ENCODE measurements at places on chromosomes 7 and 10.
A peak's percentile ranks its signal among the peaks of the same experiment; 100 is the strongest.

DNA sequence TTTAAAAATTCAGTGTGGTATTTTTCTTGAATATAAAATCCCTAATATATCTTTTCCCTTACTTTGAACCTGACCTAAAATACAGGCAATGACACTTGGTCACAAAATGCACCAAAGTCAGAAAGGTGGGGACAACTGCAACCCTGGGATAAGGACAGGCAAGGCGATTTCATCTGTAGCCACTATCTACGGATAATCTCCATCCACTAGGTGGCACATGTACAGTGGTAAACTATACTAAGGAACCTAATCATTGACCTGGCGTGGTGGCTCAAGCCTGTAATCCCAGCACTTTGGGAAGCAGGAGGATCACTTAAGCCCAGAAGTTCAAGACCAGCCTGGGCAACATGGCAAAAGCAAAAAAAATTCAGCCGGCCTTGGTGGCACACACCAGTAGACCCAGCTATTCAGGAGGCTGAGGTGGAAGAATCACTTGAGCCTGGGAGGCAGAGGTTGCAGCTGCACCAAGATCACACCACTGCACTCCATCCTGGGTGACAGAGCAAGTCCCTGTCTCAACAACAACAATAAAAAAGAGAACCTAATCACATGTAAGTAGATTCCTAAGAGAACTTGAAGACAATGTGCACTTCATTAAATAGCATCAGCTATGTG is 98.9 kb downstream of the KMT2C start:
- peak; percentile 54 for DNase-seq

- DNase-seq: no peak
Measured at GRCh38 chr7:128275681-128276080, 34.6 kb downstream of the LEP start.

DNA sequence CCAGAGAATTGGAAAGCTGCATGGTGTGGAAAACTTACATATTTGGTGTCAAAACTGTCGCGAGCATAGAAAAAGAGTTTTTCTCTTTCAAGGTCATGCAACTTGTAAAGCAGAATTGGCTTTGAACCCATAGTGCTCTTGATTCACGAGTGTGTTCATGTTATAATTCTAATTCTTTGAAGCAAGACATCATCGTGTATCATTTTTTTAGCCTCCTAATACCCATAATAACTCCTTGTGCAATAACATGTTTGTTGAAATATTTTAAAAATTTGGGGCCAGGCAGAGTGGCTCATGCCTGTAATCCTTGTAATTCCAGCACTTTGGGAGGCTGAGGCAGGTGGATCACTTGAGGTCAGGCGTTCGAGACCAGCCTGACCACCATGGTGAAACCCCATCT is 4.2 kb downstream of the CCL24 start:
- DNase-seq: no peak

DNA sequence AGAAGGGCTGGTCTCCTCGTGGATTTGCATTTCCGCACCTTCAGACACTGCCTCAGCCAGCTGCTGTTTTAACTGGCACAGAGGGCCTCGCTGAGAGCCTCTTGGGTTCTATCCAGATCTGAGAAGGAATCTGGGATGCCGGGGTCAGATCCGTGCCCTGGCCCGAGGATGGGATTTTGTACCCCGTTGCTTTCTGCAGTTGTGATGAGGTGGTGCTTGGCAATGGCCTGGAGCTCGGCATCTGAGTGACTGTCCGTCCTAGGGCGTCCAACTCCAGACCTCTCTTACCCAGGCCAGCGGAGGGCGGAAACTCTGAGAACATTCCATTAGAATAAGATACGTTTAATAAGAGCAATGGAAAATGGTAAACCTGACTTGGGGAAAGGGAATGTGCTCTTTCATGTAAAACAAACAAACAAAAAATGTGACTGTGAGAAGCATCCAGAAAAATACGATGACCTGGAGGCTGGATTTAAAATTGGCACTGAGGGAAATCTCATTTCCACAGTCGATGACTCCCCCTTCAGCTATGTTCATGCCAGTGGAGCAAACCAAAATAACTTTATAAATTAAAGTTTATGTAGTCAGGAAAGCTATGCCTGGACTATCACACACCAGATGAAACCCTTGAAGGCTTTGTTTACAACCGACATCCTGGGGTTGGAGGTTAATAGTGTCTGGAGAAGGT is 39.6 kb downstream of the GRK5 start:
- DNase-seq: no peak

- DNase-seq: no peak
Measured at GRCh38 chr7:50151661-50152060, 58.6 kb upstream of the ZPBP start.

All from iPS-NIHi11 (cell line).